ENCODE measurements at places on chromosomes 1 and 21. TPM values are rescaled to one million over a fixed set of nuclear protein-coding genes. Genes with fewer than 3 reads are reported as not detected.

Gene CELA2A
- total RNA-seq = not detected

Gene YBX1
- total RNA-seq = 1,693 TPM

Gene GNPAT
- total RNA-seq = 68.5 TPM

Gene APOBEC4
- total RNA-seq = not detected

- no peak for DNase-seq
These were observed 169.1 kb downstream of the C1orf21 start for GRCh38 chr1:184555665-184556641.

DNA sequence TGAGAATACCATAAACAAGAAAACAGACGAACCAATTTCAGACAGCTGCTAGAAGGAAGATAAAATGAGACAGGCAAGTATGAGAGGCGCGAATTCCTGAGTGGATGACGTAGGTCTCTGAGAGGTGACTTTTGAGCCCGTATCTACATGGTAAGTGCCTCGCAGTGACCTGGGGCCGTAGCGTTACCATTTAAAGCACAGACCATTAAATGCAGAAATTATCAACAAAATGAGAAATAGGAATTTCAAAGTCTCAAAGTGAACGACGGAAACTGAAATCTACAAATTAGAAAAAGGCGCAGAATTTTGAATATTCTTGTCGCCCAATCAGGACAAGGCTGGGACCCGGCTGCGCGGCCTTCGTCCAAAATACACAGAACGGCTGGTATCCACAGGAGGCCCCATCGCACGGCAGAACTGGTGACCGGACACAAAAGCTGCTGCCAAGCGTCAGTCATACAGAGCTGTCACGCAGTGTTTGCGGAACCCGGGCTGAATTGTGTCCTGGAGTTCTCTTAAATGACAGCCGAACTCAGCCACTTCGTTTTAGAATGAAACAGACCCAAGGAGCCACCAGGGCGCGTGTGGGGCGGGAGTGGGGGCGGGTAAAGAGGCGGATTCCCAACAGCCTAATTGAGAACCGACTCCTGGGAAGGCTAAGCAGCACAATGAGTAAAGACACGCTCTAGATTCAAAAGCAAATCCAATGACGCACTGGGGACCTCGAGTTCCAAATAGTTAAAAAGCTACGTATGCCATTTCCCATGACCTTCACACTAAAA lies 13.8 kb upstream of the BOLA1 start:
- peak; percentile 51 for DNase-seq

DNA sequence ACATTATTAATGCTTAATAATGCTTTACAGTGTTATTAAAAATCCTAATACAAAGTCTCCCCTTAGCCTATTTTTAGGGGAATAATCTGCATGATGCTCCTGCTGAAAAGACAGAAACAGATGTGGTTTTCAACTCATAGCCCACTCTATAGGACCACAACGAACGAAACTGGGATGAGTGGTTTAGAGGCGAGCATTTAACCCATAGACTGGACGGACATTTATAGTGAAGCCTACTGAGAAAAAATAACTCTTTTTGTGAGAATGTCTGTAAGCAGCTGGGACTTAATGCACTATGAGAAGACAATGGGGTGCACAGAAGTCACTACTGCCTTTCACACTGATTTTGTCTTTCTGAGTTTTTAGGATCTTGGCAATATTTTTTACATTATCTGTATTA lies 1599.6 kb upstream of the B3GALT2 start:
- DNase-seq = no peak

- DNase-seq = no peak
These were observed 348.9 kb downstream of the MATN1 start for GRCh38 chr1:30374400-30375070.

GRCh38 chr21:42311160-42311559 lies 4.0 kb downstream of the TFF3 start:
- no peak for DNase-seq

DNA sequence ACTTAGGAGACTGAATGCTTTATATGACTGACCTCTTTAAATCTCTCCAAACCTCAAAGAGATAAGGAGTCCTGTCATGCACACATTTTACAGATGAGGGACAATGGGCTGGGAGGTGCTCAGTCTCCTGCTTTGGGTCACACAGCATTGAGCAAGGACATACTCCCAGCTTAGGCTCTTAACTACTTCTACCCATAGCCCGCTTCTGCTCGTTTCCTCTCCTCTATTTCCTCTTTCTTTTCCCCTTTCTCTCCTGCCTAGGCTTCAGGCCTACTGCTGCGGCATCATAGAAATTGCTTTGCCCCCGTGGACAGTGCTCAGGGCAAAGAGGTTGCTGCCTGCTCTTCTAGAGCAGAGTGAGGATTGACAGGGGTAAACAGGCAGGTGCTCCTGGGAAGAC lies 12.4 kb upstream of the ZNF691 start:
- no peak for DNase-seq

- no peak for DNase-seq
These were observed 27.3 kb downstream of the SPSB1 start for GRCh38 chr1:9319789-9320519.

DNA sequence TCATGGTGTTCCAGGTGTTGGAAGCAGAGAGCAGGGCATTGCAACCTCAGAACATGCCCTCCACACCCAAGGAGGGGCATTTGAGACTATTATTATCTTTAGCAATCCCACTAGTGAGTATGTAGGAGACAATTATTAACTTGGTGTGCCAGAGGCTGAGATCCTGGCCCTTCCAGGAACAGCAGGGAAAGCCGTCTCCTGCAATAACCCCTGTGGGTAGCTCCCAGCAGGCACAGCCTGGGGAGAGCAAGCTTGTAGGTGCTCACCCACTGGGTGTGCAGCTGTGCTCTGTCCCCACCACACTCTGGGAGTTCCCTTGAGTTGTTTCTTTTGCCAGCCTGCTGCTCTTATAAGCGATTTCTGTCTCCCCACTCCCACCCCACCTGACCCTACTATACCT lies 10.3 kb downstream of the CFAP107 start:
- no peak for DNase-seq

- no peak for DNase-seq
These were observed 48.9 kb downstream of the AHDC1 start for GRCh38 chr1:27554759-27555699.

DNA sequence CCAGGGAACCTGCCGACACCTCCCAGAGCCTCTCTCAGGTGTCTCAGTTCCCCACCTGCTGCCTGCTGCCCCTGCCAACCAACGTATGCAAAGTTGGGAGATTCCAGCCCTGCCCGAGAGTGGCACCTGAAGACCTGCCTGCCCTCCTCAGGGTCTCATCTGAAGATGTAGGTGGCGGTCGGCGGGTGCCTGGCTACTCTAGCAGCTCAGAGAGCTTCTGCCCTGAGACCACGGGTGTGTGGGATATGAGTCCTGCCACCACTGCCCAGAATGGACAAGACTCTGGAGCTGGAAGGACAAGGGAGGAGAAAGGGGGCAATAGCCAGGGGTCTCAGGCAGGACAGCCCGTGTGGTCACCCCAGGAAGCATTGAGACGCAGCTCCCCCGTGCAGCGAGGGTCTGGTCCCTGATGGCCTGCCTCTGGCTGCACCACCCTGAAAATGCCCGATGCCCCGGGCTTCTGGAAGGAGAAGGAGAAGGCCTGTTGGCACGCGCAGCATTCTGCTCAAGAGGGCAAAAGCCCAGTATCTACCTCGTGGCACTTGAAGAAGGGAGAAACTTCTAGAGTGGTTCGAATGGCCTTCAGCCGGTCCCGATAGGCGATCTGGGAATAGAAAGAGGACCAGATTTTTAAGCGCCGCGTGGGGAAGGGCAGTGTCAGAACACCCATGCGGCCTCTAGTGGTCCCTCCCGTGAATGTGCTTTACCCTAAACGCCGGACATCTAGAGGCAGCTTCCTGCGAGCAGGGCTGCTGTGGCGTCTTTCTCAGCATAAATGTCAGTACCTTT lies 88.8 kb downstream of the STUM start:
- DNase-seq = no peak

GRCh38 chr1:86704972-86705664 lies 742 bp downstream of the SH3GLB1 start:
- peak; percentile 29 for DNase-seq

GRCh38 chr1:33004613-33005012 lies 32.1 kb downstream of the AK2 start:
- DNase-seq = no peak
